ENCODE measurements at places on chromosomes 3 and 15.

DNA sequence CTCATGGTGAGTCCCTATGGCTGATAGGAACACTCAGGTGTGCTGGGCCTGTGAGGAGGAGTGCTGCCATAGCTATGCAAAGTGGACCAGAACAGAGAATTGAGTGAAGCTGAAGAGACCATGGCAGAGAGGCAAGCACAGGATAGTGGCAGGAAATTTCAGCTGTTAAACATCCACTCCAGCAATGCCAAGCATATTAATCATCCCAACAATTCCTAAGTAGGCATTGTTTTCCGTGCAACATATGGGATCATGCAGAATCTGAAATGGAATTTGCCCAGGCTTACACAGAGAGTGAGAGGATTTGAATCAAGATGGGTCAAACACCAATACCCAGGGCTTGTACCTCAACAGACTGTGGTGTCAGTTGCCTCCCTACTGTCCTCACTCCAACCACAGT lies 582.6 kb upstream of the UBE2E2 start:
- DNase-seq, result no peak

GRCh38 chr3:1693145-1693544 lies 405.5 kb upstream of the CNTN4 start:
- DNase-seq, result no peak

DNA sequence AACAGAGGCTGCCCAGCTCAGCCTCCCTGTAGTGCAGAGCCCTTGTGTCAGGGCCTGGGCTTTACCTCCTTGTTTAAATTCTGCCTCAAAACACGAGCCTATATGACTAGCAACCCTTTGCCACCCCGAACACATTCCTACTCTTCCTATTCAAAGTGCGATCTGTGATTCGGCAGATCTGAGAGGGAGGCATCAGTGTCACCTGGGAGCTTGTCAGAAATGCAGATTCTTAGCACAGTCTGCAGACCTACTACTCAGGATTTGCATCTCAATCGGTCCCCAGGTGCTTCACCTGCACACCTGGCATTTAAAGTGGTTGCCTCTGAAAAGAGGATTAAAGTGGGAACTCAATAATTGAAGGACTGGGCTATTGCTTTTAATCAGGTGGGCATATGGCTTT lies 273.2 kb upstream of the TOPAZ1 start:
- DNase-seq, result no peak

- DNase-seq, result peak; percentile 20
Observed at GRCh38 chr15:45704329-45705249, 69.8 kb downstream of the SQOR start.
